ENCODE measurements at places on chromosomes 7 and 10.

- H3K36me3 ChIP-seq: no peaks in the 10 kb centered on the region
- H3K4me1 ChIP-seq: peaks cover 15% of the 10 kb centered on the region
- DNase-seq: no peak
- H3K27me3 ChIP-seq: no peaks in the 10 kb centered on the region
Observed at GRCh38 chr10:68137171-68137570, 27.9 kb downstream of the MYPN start.

DNA sequence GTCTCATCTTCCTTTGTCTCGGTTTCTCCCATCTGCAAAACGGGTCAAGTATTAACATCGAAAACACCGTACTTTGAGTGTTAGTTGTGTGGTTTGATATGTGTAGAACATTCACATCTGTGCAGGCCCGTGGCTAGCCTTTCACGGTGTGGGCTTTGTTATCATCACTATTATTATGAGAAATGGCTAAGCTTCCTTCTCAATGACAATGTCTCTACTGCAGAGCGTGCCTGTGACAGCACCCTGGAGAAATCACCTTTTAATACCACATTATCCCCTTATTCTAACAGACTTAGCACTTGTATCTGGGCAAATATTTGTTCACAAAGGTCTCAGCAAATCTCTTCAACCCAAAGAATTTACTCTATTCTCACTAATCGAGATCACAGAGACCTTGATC, 55.8 kb downstream of the FAM171A1 start:
- no peaks in the 10 kb centered on the region for H3K4me1 ChIP-seq
- no peak overlapping the region for H3K27ac ChIP-seq
- no peak for DNase-seq
- no peaks in the 10 kb centered on the region for H3K36me3 ChIP-seq
- H3K27me3 ChIP-seq: no peaks in the 10 kb centered on the region

DNA sequence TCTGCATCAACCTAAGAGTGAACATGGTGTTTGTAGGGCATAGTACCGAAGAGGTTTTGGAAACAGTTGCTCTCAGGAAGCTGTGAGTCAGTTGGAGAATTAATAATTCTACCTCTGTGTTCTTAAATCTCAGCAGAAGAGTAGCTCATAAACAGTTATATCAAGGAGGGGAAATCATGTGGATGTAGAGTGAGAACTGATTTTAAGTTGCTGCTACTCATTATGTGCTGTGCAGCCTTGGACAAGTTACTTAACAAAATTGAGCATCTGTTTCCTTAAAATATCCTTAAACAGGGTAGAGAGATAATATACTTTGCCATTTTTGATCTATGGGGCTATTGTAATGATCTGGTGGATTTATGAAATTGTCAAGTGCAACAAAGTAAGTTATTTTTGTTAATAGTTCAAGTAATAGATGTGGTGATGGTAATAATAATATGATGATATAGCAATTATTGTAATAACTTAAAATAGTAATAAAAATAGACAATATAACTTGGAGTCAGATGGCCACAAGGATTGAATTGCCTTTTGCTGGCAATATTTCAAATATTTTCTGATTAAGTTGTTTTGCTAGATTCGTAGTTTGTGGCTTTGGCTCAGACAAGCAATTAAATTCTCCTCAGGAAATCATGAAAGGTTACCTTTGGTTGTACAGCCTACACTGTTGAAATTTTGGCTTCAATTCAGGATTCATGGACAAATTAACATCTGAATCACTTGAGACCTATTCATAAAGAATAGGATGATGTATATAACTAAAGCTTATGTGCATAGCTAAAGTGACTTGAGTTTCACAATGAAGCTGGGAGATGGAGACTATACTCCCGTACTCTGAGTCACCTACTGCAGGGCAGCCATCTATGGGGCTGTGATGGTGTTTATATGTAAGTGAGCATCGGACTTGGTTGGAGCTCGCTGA, 228.5 kb downstream of the CDK14 start:
- no peaks in the 10 kb centered on the region for H3K4me1 ChIP-seq
- no peak overlapping the region for H3K27ac ChIP-seq
- DNase-seq: no peak
- H3K27me3 ChIP-seq: no peaks in the 10 kb centered on the region

GRCh38 chr10:59332581-59332980, 29.8 kb downstream of the FAM13C start:
- no peak overlapping the region for H3K4me3 ChIP-seq
- DNase-seq: no peak
- no peak overlapping the region for H3K27ac ChIP-seq
- no peaks in the 10 kb centered on the region for H3K27me3 ChIP-seq
- H3K4me1 ChIP-seq: peaks cover 22% of the 10 kb centered on the region

GRCh38 chr10:113035732-113036312, 85.8 kb downstream of the TCF7L2 start:
- H3K27me3 ChIP-seq: no peaks in the 10 kb centered on the region
- no peak for DNase-seq
- no peak overlapping the region for H3K4me3 ChIP-seq
- peaks cover 76% of the 10 kb centered on the region for H3K4me1 ChIP-seq

GRCh38 chr7:1054861-1055450, 10.6 kb downstream of the GPR146 start:
- no peaks in the 10 kb centered on the region for H3K36me3 ChIP-seq
- H3K4me1 ChIP-seq: peaks cover 4% of the 10 kb centered on the region
- H3K4me3 ChIP-seq: peak overlapping the region; percentile 23
- no peaks in the 10 kb centered on the region for H3K27me3 ChIP-seq

DNA sequence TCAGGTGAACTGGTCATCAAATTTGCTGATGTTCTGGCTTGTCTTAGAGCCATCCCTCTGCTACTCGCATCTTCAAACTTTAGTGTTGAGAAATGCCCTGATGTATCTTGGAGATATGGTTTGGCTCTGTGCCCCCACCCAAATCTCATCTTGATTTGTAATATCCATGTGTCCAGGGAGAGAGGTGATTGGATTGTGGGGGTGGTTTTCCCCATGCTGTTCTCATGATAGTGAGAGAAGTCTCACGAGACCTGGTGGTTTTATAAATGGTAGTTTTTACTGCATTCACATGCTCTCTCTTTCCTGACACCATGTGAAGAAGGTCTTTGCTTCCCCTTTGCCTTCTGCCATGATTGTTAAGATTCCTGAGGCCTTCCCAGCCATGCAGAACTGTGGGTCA, 74.0 kb upstream of the AFAP1L2 start:
- no peak overlapping the region for H3K4me3 ChIP-seq
- no peak for DNase-seq
- no peaks in the 10 kb centered on the region for H3K36me3 ChIP-seq
- no peaks in the 10 kb centered on the region for H3K27me3 ChIP-seq

GRCh38 chr10:81414038-81414437, 461.0 kb upstream of the NRG3 start:
- no peaks in the 10 kb centered on the region for H3K27me3 ChIP-seq
- no peak overlapping the region for H3K4me3 ChIP-seq
- no peak for DNase-seq
- H3K4me1 ChIP-seq: no peaks in the 10 kb centered on the region
- no peaks in the 10 kb centered on the region for H3K36me3 ChIP-seq

DNA sequence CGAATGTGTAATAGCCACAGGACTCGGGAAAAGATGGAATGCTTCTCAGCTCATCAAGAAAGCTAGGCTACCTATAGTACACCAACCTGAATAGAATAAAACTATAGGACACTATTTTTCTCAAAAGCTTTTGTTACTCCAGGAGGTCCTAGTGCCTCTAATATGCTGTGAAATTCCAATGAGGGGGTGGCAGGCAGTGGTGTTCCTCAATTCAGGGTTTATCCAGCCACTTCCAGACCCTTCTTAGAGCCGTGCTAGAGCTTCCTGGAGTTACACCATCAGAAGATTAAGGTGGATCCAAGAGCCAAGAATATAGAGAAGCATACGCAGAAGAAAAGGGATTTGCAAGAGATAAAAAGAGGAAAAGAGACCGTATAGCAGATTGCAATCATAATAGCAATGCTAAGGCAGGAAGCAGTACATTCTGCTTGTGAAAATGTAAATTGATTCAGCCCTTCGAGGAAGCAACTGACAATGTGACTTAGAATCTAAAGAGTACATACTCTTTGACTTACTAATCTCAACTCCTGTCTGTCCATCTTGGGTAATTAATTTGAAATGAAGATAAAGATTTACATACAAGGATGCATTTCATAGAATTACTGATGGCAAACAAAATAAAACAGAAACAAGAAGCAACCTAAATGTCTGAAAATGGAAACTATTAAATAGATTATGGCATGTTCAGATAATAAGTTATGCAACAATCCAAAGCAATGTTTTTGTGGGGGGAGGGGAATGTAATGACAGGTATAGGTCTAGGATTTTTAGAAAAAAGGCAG, 2.1 kb downstream of the ST8SIA6 start:
- DNase-seq: no peak
- no peaks in the 10 kb centered on the region for H3K27me3 ChIP-seq
- no peaks in the 10 kb centered on the region for H3K36me3 ChIP-seq
- no peak overlapping the region for H3K4me3 ChIP-seq
- H3K27ac ChIP-seq: no peak overlapping the region

GRCh38 chr10:507355-507699, 182.1 kb downstream of the DIP2C start:
- no peak overlapping the region for H3K27ac ChIP-seq
- peaks cover 9% of the 10 kb centered on the region for H3K4me1 ChIP-seq
- H3K4me3 ChIP-seq: no peak overlapping the region
- no peaks in the 10 kb centered on the region for H3K36me3 ChIP-seq
- no peaks in the 10 kb centered on the region for H3K27me3 ChIP-seq

GRCh38 chr7:69411466-69411865, 186.8 kb upstream of the AUTS2 start:
- H3K36me3 ChIP-seq: no peaks in the 10 kb centered on the region
- no peaks in the 10 kb centered on the region for H3K27me3 ChIP-seq
- no peak overlapping the region for H3K4me3 ChIP-seq
- no peak for DNase-seq

DNA sequence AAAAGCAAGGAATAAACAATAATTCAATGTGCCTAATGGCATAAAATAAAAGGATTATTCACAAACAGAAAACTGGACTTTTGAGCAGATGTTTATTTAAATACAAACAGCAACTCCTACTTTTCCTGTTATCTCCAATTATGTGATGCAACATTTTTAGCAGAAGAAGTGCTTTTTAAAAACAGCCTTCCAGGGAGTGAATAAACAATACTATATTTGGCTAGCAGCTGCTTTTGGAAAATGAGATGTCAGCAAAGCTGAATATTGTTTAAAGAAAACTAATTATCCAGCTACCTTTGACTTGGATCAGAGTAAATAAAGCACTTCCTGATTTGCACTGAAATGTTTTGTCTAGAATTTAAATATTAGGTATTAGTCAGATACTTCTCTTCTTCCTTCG, 23.2 kb downstream of the CDK1 start:
- no peaks in the 10 kb centered on the region for H3K27me3 ChIP-seq
- no peak overlapping the region for H3K4me3 ChIP-seq
- no peak overlapping the region for H3K27ac ChIP-seq
- H3K4me1 ChIP-seq: no peaks in the 10 kb centered on the region
- no peak for DNase-seq
- H3K36me3 ChIP-seq: no peaks in the 10 kb centered on the region

DNA sequence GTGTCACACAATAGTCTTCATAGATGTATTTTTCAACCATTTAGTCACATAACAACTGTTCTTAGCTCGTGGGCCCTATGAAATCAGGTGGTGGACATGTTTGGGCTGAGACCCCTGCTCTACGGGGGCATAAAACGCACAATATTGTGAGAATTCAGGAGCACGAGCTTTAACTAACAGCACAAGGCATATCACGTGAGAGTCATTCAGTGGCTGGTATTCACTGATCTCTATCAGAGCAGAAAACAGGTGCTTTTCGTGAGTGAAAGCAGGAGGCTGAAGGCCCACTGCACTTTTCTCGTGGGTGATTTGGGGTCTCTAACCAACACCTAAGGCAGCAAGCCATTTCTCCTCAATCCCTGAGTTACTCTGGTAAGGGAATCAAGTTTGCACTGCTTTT, 42.8 kb upstream of the GRB10 start:
- no peaks in the 10 kb centered on the region for H3K27me3 ChIP-seq
- DNase-seq: no peak
- H3K36me3 ChIP-seq: no peaks in the 10 kb centered on the region
- no peak overlapping the region for H3K4me3 ChIP-seq
- H3K27ac ChIP-seq: no peak overlapping the region
- H3K4me1 ChIP-seq: no peaks in the 10 kb centered on the region

DNA sequence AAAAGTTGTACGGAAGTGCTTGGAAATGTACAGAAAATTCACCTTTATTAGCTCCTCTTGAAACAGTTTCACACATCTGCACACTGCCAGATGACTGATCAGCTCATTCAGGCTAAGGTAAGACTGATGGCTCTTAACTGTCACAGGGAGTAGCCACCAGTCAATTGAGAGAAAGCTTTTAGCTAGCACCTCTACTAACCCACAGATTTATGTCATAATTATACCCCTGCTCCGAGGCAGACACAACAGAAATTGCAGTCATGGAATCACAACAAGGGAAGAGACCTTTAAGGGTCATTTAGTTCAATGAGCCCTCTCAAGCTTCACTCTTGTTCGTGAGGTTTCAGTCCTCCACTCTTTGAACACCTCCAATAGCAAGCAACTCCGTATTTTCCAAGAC, 235.4 kb downstream of the TRIL start:
- H3K4me3 ChIP-seq: no peak overlapping the region
- peaks cover 7% of the 10 kb centered on the region for H3K4me1 ChIP-seq
- peaks cover 7% of the 10 kb centered on the region for H3K36me3 ChIP-seq
- no peak overlapping the region for H3K27ac ChIP-seq
- DNase-seq: no peak

- no peak overlapping the region for H3K27ac ChIP-seq
- peak overlapping the region; percentile 24 for H3K4me3 ChIP-seq
- no peaks in the 10 kb centered on the region for H3K27me3 ChIP-seq
- no peaks in the 10 kb centered on the region for H3K4me1 ChIP-seq
- H3K36me3 ChIP-seq: no peaks in the 10 kb centered on the region
- DNase-seq: peak; percentile 27
Observed at GRCh38 chr7:132318352-132319318, 257.6 kb downstream of the PLXNA4 start.

GRCh38 chr10:31914370-31914769, 14.3 kb downstream of the ARHGAP12 start:
- no peak overlapping the region for H3K4me3 ChIP-seq
- no peak for DNase-seq
- H3K36me3 ChIP-seq: no peaks in the 10 kb centered on the region
- H3K4me1 ChIP-seq: peaks cover 28% of the 10 kb centered on the region
- no peaks in the 10 kb centered on the region for H3K27me3 ChIP-seq

- no peaks in the 10 kb centered on the region for H3K36me3 ChIP-seq
- no peak for DNase-seq
- no peak overlapping the region for H3K27ac ChIP-seq
- H3K4me1 ChIP-seq: peaks cover 4% of the 10 kb centered on the region
- no peak overlapping the region for H3K4me3 ChIP-seq
Observed at GRCh38 chr10:48520184-48520506, 84.7 kb downstream of the ARHGAP22 start.

- H3K27me3 ChIP-seq: no peaks in the 10 kb centered on the region
- H3K27ac ChIP-seq: no peak overlapping the region
- H3K4me1 ChIP-seq: no peaks in the 10 kb centered on the region
- no peaks in the 10 kb centered on the region for H3K36me3 ChIP-seq
- DNase-seq: no peak
- no peak overlapping the region for H3K4me3 ChIP-seq
Observed at GRCh38 chr10:106535304-106535953, 629.1 kb downstream of the SORCS1 start.

- no peak for DNase-seq
- no peak overlapping the region for H3K27ac ChIP-seq
Observed at GRCh38 chr7:72272479-72272878, 139.7 kb downstream of the CALN1 start.

GRCh38 chr10:95391581-95392216, 100.9 kb upstream of the PDLIM1 start:
- H3K4me3 ChIP-seq: no peak overlapping the region
- H3K27me3 ChIP-seq: no peaks in the 10 kb centered on the region
- DNase-seq: no peak
- H3K36me3 ChIP-seq: peaks cover 35% of the 10 kb centered on the region
- peak overlapping the region; percentile 87 for H3K27ac ChIP-seq
- peaks cover 100% of the 10 kb centered on the region for H3K4me1 ChIP-seq

Measured in thoracic aorta (tissue), 2 donors.